BE2C (cell line): ENCODE measurements at places on chromosomes 3 and 15.

DNA sequence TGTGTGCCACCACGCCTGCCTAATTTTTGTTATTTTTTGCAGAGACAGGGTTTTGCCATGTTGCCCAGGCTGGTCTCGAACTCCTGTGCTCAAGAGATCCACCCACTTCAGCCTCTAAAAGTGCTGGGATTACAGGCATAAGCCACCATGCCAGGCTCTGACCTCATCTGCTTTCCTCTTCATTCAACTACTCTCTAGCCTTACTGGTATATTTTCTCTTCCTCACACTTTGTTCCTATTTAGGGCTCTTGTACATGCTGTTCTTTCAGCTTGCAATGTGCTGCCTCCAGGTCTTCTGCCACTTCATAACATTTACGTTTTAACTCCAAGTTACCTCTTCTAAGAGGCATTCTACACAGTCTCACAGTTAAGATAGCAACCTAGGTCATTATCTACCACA is 34.9 kb downstream of the PIK3CB start:
- no peak for DNase-seq

DNA sequence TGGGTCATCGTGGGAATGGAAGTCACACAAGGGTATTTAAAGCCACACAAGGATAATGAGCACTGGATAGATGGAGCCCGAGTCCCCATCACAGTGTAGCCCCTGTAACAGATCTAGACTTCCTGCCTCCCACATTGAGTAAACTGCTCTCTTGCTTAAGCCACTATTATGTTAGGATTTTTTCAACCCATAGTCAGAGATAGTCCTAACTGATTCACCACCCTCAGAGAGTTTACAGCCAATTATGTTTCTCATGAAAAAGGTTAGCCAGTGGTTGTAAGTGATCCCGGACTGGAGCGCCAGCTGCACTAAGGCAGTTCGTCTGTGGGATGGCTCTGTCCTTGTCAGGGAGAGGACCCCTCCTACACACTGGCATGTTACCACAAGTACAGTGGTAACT is 77.0 kb downstream of the KLF13 start:
- no peak for DNase-seq

- DNase-seq: no peak
These were observed 777.6 kb downstream of the PLOD2 start for GRCh38 chr3:145383416-145383815.

- no peak for DNase-seq
These were observed 40.4 kb upstream of the SKOR1 start for GRCh38 chr15:67784856-67785430.

- no peak for DNase-seq
These were observed 66.5 kb upstream of the PLXND1 start for GRCh38 chr3:129673012-129673411.

DNA sequence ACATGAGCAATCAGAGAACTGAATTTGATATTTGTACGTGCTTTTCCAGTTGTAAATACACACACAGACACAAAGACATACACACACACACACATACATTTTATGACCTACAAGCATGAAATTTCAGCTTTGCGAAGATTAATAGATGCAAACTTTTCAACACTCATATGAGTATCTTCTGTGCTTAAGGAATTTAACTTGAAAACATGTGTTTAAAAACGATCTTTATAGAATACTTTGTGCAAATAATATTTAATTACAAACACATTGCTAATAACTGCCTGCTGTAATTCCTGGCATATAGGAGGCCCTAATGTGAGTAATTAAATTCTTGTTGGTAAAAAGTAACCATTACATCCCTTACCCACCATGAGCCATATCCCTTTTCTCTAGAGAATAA is 107.7 kb upstream of the PLSCR5 start:
- DNase-seq: no peak

DNA sequence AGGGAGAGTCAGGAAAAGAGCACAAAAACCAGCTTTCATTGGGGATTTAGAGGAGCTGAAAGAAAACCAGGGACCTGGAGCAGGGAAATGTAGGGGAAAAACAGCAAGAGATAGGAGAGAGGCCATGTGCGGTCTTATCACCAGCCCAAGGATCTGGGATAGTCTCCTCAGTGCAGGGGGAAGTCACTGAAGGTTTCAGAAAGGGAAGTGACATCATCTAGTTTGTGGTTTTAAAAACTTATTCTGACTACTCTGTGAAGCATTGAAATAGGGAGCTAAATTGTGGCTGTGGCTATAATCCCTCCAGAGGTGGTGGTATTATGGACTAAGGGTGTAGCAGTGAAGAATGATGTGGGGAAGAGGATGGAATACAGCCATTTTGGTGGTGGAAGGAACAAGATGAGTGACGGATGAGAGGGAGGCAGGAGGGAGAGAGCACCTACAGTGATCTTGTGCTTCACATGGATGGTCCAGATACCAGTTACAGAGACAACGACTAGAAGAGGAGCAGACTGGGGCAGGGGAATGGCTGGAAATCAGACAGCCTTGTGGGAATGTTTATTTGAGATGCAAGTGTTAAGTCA is 72.7 kb downstream of the HMG20A start:
- DNase-seq: no peak

DNA sequence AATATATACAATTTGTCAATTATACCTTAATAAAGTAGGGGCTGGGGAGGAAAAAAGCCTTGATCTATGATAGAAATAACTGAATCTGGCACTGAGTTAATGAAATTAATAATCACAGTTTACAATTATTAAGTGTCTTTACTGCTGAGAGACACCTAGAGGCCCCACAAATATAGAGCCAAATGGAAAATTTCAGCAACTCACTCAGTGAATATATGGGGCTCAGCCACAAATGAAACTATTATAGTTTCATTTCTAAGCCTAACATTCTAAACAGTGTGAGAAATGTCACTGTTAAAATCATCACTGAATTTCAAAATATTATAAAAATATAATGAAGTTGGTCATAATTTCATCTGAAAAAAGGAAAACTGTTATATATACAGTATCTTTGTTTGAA is 40.3 kb downstream of the GNB4 start:
- no peak for DNase-seq

- DNase-seq: no peak
These were observed 294.4 kb downstream of the KBTBD8 start for GRCh38 chr3:67292356-67293121.

GRCh38 chr3:94360987-94361386 is 298.1 kb downstream of the NSUN3 start:
- no peak for DNase-seq

DNA sequence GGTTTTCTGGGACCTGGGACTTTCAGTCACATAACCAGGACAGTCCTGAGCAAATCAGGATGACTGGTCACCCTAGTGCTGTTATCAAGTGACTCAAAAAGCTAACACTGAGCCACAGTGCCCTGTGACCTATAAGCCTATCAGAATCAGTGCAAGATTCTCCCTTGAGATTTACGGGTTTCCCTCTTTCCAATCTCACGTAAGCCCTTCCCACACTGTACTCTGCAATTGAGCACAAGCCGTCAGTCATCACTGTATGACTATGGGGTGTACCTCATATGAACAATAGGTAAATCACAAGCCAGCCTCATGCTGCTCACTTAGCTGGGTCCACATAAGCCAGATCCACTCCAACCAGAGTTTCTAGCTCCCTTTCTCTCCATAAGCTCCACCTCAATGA is 21.0 kb upstream of the CLDN18 start:
- no peak for DNase-seq

DNA sequence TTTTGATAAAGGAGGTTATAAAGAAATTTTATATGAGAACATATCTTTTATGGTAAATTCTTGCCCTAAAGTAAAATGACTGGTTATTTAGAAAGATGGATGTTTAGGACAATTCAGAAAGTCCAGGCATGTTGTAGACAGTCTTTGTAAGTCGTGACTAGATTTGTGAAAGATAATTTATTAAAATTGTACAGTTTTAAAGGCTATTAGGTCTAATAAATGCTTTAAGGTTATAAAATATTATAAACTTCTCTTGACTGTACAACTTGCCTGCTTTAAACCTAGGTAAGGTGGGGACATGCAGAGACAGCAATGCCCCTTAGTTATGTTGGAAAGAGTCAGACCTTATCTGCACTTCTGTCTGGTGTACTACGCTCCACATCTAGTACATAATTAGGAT is 933.5 kb downstream of the SI start:
- no peak for DNase-seq

- no peak for DNase-seq
These were observed 664.2 kb upstream of the CFAP20DC start for GRCh38 chr3:59714066-59714465.

DNA sequence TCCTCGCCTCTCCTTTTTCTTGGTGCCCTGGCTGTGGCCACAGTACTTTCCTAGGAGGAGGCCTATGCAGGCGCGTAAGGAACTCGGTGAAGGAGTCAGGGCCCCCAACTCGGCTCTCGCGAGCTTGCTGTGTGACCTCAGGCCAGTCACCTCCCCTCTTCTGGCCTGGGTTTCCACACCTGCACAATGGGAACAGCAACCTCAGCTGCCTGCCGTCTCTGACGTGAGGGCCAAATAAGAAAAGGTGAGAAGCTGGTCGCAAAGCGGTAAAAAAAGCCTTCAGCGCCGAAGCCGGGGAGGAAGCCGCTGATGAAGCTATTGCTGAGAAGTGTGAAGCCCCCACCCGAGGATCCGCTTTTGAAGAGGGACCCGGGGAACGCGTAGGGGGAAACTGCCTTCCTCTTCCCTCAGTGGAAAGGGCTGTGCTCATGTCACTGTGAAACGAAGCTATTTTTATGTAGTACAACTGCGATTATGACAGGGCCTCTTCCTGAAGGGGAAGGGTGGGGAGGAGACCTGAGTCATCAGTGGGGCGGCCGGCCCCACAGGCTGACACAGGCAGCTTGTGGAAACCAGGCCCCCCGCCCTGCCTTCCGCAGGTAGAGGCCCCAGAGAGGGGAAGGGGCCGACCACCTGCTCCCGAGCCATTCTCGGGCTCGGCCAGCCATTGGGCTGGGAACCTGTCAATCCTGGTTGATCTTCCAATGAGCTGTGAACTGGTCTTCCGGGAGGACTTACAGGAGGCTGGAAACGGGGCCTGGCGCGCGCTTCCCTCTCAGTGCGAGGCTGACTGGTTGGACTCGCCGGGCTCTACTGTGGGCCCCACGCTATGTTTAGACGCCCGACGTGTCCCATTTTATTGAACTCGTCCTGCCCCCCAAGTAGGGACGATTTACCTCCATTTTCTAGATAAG is 18.0 kb upstream of the ANKDD1A start:
- peak; percentile 34 for DNase-seq

- no peak for DNase-seq
These were observed 637.7 kb upstream of the TBL1XR1 start for GRCh38 chr3:177835008-177835407.

DNA sequence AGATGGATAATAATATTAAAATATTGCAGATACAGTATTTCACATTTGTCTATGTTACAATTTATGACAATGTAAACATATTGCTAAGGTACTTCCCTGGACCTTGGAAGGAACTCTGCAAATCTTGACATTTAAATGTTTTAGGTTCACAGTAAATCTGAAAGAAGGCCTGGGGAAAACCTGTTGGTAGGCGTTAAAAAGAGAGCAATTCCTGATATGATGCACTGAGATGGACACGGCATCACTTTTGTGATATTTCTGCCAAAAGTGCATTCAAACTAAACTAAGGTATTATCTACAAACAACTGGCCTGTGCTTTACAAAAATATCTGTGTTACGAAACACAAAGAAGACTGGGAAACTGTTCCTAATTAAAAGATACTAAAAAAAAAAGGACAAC is 6.1 kb upstream of the TP63 start:
- DNase-seq: no peak

DNA sequence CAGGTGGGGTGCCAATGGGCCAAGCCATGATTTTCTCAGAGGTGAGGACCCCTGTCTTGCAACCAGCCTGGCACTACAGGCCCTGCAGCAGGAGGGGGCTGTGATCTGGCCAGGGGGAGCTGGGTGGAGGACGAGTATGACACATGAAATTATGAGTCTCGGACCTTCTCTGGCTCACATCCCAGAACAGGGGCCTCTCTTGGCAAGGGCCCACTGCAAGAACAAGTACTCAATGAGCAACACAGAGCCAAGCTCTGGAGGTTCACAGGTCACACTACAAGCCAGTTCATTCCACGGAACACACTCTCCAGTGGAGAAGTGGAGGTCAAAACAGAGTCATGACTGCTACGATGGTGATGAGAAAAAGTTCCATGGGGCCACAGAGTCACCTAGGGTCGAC is 28.3 kb downstream of the CCDC32 start:
- DNase-seq: peak; percentile 25

GRCh38 chr3:42660898-42661297 is 7.4 kb downstream of the ZBTB47 start:
- DNase-seq: no peak

DNA sequence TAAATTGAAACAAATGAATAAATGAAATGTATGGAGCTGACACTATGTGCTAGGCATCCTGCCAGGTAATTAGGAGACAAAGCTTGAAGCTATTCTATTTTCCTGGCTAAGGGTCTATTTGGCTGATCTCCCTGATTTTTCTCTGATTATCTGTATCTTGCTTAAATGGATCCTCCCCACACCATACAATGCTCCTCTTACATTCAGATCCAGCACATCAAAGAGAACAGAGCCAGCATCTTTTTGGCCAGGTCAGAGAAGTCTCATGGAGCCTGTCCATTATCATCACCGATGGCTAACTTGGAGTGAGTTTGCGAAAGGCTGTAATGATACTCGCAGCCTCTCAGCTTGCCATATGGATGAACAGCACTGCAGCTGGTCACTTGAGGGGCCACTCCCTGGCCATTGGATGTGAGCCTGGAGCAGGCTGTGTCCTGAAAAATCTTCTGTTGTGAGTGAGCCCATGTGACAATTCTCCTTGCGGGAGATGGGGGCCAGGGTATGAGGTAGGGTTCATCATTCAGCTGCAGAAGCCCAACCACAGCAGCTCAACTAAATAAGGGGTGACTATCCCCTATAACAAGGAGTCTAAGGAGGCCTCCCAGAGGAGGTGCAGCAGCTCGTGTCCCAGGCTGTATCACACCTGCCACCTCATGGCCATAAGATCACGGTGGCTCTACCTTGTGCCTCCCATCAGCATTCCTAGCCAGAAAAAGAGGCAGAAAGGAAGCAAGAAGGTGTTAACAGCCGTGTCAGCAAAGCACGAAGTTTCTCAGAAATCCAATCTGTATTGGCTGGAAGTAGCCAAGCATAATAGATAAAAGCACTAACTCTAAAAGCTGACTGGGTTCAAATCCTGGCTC is 69.3 kb upstream of the ST8SIA2 start:
- DNase-seq: no peak
